ENCODE measurements at places on chromosomes 2 and 18. TPM values are rescaled to one million over a fixed set of nuclear protein-coding genes. Genes with fewer than 3 reads are reported as not detected.

DNA sequence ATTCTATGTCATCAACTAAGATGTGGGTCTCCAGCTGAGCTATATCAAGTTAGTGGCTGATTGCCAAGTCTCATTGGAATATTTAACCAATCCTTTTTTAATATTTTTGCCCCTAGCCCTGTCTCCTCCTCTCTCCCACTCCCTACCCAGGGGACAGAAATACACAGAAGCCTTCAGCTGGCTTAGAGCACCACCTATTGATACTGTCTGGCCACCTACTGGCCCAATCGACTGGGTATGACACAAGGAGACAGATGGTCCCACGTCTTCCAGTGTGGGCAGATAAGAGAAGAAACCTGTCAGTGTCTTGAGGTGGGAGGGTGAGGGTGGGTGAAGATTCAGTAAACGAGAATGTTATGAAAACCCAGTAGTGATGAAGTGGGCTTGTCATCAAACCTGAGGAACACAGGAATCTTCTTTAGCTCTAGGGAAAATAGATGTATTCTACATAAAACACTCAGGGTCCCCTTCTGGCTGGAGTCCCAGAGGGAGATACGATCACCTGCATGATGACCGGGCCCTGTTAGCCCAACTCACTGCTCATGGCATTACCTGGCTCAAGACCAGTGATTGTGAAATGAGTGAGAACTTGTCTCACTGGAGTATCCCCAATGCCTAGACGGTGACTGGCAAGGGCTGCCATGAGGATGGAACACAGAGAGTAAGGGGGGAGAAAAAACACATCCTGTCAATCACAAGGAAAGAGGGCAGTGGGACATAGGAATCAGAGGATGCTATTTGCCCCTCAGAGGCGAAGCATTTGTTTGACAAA is 26.7 kb downstream of the POLR1A start:
- no peak for DNase-seq

- no peak for DNase-seq
Measured at GRCh38 chr2:145235312-145235711, 715.4 kb upstream of the ZEB2 start.

- no peak for DNase-seq
Measured at GRCh38 chr18:46400449-46400848, 256.6 kb downstream of the LOXHD1 start.

DNA sequence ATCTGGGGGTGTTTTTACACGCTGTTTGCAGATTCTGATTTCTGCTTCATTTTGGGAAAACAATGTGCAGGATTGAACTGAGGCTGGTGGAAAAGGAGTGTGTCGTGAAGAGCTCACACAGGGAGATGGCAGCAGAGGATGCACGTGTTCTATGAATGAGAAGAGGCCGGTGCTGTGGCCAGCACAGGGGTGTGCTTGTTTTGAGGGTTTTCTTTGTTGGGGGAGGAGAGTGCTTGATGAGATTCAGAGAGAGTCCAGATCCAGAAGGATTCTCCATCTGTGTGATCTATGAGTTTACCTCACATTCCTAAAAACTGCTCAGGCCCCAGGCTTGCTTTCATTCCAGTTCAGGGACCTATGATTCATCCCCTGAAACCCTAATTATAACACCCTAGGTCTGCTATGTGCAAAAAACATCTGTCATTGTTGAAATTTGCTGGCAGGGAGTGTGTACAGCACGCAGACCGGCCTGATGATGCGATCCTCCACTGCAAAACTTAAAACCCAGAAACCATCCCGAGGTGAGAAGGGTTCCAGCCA is 12.1 kb downstream of the TGFA start:
- DNase-seq = no peak

DNA sequence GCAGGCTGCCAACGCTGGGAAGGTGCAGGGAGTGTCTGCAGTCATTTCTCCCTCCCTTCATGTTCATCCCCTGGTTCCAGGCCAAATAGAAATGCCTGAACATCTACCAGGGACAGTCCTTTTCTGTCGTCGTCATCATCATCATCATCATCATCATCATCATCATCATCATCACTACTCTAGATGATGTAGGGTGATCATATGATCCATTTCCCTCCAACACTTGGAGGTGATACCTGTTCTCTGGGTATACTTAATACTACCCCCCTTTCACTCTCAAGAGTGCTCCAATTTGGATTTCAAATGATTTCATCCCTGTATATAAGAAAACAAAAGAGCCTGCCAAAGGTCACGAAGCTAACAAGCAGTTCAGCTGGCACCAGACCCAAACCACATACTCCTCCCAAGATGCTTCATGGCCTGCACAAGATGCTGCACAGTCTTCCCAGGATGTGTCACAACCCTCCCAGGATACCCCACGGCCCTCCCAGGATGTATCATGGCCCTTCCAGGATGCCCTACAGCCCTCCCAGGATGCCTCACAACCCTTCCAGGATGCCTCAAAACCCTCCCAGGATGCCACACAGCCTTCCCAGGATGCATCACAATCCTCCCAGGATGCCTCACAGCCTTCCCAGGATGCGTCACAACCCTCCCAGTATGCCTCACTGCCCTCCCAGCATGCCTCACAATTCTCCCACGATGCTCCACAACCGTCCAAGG is 257.9 kb downstream of the DYSF start:
- no peak for DNase-seq

DNA sequence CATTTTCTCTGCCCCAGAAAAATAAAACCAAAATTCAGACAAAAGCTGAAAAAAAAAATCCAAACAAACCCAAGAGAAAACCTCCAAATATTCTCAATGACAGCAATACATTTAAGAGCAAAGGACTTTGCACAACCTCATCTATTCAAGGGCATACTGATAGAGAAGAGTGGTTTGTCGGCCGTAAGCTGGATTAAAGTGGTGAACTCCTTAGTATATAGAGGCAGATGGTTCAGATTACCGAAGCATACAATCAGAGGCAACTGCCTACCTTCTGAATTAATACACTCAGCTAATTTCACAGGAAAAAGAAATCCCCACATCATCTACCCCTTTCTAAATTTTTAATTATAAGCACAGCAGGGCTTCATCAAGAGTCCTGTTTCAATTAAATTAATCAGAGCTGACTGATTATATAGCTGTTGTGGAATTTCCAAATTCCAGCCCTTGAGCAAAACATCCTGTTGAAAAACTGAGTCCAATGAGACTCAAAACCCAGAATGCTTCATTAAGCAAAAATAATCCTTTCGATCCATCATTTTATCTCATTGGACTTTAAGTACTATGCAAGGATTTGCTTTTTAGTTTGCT is at the start of gene CPLX4:
TSS of gene CPLX4 (minus strand) at position 190 of the 591 bp plus-strand sequence. CDS start at position 3, 187 bp downstream.
- no peak for DNase-seq

The KLHL41 gene
- total RNA-seq = not detected

The C2orf80 gene
- not detected for total RNA-seq

The SRD5A2 gene
- total RNA-seq = not detected

The MRPL53 gene
- 33.3 TPM for total RNA-seq

Measured in omental fat pad (tissue), 4 donors.